PC-3 (cell line): ENCODE measurements at places on chromosomes 5 and 9.

DNA sequence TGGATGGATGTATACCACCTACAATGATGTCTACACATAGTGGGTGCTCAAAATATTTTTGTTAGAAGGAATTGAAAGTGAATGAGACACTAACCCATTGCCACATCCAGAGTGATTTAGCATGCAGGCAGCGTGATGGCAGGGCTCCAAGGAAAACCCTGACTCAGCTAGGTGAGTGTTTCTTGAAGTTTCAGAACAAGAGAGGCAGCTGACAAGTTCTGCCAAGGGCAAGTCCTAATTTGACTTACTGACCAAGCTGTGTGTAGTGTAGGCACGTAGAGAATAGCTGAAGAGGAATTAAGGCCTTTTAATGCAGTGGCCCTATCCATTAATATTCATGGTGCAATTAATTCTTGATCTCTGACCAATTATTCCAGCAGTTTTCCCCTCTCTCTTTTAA, 107.8 kb upstream of the ATP10B start:
- peak; percentile 37 for DNase-seq

- DNase-seq: no peak
Observed at GRCh38 chr5:56647099-56647850, 168.1 kb upstream of the MAP3K1 start.

- DNase-seq: no peak
Observed at GRCh38 chr5:139636207-139636792, 11.8 kb upstream of the CXXC5 start.

GRCh38 chr5:52842111-52842510, 54.4 kb downstream of the ITGA1 start:
- DNase-seq: no peak

DNA sequence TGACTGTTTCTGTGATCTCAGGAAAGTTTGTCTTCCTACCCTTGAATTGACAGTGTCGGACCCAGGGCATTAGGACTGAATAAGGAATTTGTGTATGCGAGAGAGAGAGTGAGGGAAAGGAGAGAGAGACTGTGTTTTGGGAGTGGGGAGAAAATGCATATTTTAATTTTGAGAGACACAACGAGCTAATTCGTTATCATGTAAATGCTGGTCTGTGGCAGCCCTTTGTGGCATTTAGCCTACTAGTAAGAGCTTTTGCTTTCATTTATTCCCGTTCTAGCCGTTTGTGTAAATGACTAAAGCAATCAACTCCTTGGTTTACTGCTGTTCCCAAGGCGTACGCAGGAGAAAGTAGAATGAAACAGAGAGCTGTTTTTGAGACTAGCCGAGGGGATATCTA, 79.8 kb upstream of the MAMDC2 start:
- no peak for DNase-seq

DNA sequence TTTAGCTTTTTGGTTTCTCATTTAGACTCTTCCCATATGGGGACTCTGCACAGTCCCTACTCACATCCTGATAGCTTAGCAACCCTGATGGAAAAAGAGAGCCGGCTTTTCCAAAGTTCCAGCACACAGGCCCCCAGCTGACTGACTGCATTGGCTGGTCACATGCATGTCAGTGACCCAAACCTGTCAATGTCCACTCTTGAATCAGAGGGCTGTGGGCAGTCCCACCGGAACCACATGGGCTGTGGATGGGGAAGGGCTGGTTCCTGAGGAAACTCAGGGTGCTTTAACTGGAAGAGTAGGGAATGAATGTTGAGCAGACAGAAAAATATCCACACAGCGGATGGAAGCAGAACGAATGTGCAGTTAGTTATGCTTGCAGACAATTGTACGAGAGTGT, 136.6 kb downstream of the NSG2 start:
- no peak for DNase-seq

DNA sequence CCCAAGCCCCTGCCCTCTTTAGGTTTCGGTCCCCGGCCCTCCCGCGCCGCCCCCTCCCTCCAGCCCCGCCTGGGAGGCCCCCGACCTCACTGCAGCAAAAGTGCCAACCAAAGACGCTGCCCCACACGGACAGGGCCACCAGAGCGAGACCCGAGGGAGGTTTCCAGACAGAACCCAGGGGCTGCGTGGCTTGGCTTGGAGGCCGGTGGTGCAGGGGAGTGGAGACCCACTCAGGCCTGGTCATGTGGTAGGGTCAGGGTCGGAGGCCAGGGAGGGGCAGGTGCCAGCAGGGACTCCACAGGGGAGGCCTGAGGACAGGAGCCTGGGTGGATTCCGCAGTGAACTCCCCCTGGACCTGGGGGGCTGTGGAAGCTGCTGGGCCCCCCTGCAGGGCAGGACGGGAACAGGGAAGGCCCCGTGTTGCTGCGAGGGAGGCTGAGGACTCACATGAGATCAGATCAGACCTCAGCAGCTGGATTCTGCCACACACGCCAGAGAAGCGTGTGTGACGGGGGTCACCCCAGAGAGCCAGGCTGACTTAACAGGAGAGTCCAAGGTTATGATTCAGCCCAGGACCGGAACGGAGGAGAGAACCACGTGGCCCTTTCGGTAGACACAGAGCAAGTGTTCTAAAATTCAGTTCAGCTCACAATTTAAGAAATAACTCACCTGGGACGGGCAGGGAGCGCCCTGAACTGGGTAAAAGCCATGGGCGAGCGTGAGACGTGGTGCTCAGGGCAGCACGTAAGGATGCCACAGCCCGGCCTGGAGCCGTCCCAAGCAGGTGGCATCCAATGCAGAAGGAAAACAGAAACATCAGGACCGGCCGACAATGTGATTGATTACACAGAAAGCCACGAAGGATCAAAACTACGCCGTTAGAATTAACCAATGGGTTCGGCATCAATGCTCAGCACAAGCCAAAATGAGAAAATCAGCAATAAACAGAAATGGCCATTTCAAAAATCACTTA, 38.9 kb downstream of the EXD3 start:
- no peak for DNase-seq

DNA sequence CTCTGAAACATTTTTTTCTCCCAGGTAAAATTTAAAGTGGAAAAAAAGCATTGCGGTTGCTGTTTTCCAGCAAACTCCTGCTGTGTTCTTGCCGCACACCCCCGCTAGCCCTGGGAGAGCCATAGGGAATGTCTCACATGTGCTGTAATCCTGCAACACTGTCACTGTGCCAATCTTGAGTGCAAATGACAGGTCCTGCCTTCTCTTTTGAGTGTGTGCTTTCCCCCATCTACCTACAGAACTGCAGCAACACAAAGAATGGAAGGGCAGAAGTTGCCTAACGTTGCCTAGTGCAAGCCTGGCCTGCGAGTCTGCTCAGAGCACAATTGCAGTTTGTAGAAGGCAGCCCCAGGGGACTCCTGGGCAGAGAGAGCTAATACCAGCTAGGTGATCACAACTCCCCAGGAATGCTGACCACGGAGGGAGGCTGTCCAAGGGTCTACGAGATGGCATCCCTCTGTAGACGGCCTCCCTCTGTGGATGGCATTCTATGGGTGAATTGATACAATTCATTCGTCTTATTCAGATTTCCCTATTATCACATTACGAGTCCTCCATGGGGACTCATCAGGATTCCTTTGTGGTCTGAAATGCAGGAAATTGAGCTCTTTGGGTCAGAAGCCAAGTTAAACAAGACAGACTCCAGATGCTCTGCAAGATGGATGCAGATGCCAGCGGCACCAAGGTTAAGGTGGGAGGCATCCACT, 172.6 kb upstream of the S1PR3 start:
- peak; percentile 37 for DNase-seq

- peak; percentile 6 for DNase-seq
Observed at GRCh38 chr9:38126730-38127129, 57.7 kb upstream of the SHB start.

DNA sequence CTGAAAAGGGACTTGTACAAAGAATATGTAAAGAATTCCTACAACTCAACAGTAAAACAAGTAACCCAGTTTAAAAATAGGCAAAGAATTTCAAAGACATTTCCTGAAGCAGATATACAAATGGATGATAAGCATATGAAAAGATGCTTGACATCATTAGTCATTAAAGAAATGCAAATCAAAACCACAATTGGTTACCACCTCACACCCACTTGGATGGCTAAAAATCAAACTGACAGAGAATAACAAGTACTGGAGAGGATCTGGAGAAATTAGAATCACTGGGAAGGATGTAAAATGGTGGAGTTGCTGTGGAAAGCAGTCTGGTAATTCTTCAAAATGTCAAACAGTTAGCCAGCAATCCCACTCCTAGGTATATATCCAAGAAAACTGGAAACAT, 12.5 kb upstream of the FOXE1 start:
- no peak for DNase-seq

DNA sequence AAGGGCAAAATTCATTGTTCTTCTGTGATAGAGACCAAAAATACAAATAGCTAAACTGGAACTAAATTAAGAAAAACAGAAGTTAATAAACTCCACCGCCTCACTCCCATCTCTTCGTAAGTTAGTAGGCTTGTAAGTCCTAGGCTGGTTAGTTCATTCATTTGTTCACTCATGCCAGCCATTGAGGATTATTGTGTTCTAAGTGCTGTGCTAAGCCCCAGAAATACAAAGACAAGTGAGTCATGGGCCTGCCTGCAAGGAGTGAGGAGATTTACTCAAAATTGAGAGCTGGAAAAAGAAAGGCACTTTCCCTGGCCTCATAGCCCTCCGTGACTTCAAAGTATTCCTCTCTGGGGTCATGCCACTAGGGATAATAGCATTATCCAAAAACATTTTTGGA, 8.5 kb downstream of the DOCK8 start:
- no peak for DNase-seq

DNA sequence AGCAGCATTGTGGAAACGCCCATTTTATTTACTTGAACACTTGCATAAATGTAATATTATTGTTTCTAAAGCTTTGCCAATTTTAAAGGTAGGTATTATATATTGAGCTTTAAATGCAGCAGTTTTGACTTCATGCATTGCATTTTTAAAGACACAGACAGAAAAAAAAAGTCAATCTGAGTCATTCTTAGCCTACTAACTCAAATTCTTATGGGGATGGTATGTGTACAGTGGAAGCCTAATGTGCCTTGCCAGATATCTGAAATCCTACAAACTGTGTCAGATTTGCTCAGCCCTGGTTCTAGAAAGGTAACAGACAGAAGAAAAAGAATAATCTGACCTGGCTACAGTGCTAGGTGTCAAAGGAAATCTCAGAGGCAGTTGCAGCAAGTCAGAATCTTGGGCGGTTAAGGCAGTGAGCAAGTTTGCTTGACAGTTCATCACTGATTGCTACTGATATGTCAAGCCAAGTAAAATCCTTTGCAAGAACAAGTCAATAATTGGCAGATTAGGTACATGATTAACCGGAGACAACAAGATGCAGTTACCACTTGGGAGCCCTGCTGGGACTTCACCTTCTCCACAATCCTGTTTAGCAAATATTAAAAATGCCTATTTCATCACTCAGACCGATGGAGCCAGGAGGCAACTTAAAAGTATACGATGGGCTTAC, 224.8 kb upstream of the WWC1 start:
- no peak for DNase-seq

GRCh38 chr5:84383816-84384603, 670 bp downstream of the EDIL3 start:
- peak; percentile 53 for DNase-seq

DNA sequence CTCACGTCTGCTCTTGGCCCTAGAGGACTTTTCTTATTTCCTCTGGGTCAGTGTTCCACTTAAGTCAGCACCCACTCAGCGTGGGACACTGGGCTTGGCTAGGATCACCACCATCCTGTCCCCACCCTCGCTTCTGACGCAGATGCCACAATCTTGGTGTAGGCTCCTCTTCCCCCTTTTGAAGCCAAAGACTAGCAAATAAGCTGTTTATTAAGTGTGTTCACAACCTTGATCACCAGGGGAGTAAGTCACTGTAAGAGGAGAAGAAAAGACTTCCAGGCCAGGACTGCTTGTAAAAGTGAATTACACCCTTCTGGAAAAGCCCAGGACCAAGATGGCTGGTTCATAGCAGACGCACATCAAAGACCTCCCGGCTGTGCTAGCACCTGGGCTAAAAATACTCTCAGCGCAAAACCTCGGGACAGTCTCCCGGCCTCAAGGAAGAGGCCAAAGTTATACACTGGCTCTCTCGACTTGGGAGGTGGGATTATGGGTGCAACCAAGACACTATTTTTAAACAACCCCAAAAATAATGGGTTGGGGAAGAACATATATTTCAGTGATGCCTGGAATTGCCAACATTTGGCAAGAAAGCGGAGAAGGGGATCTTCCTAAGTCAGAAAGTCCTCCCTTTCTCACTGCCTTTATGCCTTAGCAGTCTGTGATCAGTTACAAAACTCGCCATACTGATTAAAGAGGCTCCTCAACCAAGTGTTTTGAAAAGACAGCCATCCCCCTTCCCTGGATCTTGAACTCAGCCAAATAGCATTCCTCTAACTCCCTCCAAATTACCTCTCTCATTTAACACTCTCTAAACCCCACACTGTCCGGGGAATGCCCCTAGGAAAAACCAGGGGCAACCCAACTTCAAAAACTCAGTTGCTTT, 69.4 kb downstream of the RAPGEF1 start:
- no peak for DNase-seq

DNA sequence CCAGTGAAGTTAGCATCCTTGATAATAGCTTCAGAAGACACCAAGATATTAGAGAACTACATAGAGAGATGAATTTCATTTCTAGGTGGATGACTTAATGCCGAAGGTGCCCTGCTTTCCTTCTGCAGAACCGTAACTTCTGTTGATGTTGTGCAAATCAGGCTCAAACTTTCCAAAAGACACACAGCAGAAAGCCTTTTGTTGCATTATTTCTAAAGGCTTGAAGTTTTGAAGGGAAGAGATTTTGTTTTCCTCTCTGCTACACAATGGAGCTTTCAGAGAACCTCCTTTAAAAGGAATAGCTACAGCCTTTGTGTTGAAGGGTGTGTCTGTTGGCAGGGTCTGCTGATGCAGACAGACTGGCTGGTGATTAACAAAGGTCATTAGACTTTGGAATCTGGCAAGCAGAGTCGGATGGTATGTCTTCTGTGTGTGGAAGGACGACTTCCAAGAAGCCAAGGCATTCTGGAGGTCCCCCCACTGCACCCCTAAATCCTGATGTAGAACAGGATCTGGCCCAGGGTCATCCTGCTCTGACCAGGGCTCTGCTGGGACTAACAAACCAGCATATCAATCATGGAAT, 57.8 kb downstream of the ZNF462 start:
- DNase-seq: peak; percentile 57

DNA sequence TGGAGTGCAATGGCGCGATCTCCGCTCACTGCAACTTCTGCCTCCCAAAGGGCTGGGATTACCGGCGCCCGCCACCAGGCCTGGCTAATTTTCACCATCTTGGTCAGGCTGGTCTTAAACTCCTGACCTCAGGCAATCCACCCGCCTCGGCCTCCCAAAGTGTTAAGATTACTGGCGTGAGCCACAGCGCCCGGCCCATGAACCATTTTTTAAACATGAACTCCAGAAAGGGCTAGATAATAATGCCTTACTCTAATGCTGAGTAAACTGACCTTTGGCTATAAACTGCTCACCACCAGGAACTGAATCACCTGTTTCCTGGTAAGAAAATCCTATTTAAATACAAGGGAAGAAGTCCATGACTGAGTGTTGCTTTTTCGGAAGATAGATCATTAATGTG, 23.2 kb upstream of the DAB2 start:
- DNase-seq: peak; percentile 96

GRCh38 chr9:137368431-137369035, 54.4 kb downstream of the EXD3 start:
- no peak for DNase-seq
